ENCODE measurements at places on chromosomes 6 and 20.
A peak's percentile ranks its signal among the peaks of the same experiment; 100 is the strongest.

- no peak for DNase-seq
Measured at GRCh38 chr6:12804952-12805645, 88.5 kb downstream of the PHACTR1 start.

DNA sequence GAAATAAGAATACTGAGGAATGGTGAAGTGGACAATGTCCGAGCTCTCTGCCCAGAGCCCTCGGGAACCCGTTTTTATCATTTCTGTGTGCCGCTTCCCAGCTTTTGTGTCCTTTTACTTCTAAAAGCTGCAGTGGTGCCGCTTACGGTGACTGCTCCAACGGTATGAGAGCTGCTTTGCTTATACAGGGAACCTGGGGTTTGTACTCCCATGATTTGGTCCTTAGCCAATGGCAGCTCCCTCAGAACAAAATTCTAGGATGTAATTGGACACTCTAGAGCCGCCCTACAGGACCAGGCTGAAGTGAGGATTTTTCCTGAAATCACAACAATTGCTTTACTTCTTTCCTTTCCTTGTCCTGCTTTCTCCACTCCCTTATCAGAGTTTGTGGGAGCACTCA is 24.2 kb upstream of the PCSK2 start:
- DNase-seq = no peak

GRCh38 chr6:33008944-33009861 is at the start of gene HLA-DOA:
HLA-DOA (minus strand) TSS chr6:33009591.
- peak; percentile 17 for DNase-seq

DNA sequence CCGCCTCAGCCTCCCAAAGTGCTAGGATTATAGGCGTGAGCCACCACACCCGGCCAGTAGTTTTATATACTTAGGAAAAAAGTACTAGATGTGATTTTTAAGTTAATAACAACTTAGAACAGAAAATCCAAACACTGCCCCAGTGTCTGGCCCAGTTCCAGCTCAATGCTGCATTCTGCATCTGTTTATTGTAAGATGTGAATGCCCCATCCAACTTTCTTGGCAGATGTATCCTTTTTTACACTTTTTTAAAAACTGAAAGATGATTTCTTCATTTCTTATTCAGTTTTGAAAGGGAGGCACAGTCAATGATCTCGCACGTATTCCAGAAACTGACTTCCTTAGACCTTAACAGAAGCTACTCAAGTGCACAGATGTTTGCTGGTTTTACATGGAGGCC is 85.6 kb upstream of the SRSF6 start:
- DNase-seq = no peak

DNA sequence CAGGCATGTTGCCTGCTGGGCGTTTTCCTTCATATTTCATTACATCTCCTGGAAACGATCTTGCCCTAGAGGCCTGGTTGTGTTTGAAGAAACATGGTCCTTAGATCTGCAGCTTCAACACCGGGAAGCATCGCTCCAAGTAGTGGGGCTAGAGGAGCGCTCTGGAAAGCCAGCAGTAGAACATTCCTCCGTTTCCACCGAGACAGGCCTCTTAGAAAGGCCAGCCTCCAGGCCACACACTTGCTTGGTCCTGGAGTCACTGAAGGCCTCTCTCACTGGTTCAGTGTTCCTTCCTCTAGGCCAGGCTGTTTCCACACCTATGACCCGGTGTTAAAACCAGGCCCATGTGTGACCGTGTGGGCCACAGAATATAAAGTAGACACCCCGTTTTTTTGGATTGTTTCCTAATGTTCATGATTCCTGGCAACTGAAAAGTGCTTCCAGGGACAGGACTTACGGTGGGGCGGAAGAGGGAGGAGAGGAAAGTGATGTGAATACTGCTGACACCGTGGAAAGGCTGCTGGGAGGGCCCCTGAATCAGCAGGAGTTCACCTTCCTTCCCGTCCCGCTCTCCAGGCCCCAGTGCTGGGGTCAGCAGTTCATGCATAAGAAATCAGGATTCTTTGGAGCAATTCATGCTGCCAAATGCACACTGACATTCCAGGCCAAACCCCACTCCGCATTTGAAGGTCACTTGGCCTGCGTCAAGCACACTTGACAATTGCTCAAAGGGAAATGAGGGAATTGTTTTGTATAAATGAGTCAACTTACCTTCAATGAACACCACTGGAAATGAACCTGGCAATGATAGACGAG is 83.8 kb downstream of the IYD start:
- DNase-seq = no peak

DNA sequence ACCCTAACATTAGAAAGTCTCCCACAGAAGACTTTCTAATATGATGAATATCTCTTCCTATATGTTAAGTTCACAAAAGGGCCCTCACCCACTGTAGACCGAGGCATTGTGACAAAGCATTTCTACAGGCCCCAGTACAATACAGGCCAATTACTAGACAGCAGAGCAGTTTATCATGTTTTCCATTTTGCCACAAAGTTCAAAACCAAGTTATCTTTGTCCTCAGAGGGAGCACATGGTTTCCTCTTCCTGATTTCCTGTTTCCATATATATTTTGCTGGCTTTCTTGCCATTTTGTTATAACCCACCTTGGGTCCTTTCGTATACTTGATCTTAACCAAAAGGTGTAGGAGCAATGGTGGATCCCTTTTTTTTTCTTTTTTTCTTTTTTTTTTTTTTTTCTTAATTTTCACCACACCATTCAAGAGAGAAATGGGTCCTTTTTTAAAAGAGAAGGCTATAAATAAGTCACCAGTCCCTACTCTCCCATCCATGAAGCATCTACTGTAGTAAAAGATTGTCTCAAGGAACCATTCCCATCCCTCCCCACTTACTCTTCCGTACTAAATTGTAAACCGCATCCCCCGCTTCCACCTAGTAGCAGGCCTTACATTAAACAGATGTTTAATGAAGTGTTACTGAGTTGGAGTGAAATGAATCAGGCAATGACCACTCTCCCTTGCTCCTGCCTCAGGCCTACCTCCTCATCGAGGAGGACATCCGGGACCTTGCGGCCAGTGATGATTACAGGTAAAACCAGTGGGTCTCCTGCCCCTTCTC is 2.1 kb upstream of the UBE2C start:
- no peak for DNase-seq

- DNase-seq = no peak
Measured at GRCh38 chr6:168016176-168016620, 18.7 kb downstream of the KIF25 start.

DNA sequence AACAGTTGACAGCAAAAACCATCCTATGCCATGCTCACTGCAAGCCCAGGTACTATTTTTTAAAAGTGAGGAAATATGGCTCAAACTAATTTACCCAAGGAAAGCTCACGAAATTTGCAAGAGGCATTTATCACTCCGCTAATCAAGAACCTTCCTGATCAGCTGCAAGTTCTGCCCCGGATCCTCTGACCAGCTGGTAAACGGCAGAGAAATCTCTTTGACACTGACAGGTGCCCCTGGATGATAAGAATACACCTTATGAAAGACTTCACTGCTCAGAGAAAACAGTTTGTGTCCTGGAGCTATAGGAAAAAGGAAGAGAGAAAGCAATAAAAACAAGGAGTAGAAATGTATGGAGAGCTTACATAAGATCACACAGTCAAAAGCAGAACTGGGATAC is 6.4 kb downstream of the CNKSR3 start:
- no peak for DNase-seq

DNA sequence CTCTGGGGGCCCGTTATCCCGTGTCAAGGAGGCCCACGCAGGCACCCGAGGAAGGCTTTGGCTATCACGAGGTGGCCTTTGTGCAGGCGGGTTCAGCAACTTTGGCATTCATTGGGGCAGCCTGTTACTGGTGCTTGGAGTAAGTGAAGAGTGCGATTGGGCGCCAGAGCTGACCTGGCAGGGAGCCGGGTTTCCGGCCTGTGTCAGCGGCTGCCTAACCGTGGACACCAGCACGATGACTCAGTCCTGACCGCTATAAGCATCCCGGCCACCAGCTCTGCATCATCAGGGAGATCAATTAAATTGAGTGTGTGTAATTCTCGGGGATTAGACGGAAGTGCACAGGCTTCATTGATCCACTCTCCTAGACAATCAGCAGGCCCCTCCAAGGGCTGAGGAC is 45.9 kb downstream of the CDH4 start:
- no peak for DNase-seq

DNA sequence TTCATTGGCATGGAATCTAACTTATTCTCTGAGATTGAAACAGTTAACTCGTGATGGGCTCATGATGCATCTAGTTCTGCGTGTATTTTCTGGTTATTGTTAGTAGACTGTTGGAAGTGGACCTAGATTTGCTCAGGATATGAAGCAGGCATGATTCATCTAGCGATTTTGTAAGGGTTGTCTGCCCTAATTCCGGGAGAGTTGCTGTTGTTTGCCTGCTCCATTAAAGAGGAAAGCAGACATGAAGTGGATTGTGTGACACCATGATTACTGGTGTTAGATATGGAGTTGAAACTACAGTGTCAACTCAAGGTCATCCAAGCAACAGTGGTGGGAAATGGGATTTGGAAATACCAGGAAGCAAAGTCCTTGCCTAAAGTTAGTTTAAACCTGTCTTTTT is 41.0 kb downstream of the SOX4 start:
- peak; percentile 30 for DNase-seq

GRCh38 chr20:62722627-62723026 is 14.0 kb downstream of the NTSR1 start:
- DNase-seq = no peak

DNA sequence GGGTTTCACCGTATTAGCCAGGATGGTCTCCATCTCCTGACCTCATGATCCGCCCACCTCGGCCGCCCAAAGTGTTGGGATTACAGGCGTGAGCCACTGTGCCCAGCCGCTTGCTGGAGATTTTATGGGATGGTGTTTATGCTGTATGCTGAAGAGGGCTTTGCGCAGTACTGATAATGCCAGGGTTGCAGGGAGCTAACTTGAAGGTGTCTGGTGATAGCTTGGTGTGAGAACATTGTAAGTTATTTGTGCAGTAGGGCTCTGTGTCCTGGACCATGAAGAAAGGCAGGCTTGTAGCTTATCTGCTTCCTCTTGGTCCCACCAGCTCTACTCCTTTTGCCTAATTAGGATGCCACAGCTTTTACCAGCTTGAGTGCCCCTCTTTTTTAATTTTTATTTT is 157.0 kb upstream of the DTNBP1 start:
- no peak for DNase-seq

- DNase-seq = no peak
Measured at GRCh38 chr6:113194090-113194489, 663.1 kb upstream of the MARCKS start.

DNA sequence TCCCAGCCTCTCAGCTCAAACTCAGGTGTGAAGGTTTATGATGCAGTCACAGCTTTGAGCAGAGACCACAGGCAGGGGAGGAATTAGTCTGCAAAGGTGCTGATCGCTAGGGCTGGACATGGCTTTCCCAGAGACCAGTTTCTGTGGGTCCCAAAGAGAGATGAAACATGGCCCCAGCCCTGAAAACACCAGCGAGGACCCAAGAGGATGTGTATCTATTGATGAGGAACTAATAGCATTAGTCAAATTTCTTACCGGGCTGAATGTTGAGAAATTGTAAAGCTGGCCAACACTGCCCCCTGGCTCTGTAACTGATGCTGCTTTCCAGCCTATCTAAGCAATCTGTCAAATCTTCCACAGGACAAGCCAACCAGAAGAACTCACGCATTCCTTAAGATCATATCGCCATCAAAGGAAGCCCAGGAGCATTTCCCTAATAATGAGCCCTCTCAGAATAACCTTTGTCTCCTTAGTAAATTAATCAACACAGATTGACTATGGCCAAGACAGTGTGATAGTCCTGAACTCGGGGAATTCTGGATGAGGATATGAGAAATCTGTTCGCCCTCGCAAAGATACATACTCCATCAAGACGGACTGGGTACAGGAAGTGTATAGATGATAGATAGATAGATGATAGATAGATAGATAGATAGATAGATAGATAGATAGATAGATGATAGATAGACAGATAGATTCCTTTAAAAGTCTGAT is 7.8 kb upstream of the ACSS1 start:
- peak; percentile 70 for DNase-seq

All from NB4 (cell line).